ENCODE measurements at places on chromosomes 7 and 10.
A peak's percentile ranks its signal among the peaks of the same experiment; 100 is the strongest.

DNA sequence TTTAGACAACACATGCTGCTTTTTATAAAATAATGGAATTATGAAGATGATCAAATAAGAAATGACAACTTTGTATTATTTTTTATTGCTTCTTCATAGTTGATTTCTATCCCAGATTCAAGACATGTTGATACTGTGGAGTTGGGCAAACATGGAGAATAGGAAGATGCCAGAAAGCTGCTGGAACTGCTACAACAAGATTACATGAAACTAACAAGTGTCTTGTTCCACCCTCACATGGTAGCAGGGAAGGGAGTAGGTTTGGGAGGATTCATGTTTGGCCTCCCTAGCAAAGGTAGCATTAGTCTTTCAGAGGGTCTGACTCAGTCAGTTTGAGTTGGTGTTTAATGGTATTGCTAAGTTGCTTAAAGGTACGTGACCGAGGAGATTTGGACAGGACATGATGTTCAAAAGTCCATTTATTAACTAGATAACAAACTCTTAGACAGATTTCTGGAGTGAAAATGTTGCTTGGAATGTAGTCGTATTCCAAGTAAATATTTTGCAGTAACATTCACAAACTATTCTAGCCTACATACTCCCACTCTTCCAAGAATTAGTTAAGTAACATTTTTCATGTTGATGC lies 33.1 kb downstream of the PRR15 start:
- no peak for DNase-seq

- no peak for DNase-seq
These were observed 75.8 kb upstream of the EN2 start for GRCh38 chr7:155381852-155382801.

DNA sequence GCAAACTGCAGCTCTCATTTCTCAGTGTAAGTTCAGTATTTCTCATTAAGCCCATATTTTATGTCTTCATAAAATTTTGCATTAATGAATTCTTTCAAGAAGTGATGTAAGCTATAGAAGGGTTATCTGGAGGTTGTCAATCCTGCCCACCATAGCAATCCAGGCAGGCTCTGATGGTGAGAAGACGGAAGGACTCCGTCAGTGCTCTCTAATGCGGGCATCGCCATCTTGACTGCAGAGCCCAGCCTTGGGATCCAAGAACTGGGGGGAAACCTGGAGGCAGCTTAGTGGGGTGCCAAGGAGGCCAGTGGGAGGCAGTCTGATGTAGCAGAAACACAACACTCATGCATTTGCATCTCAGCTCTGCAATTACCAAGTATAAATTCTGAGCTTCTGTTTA lies 707.4 kb upstream of the NRP1 start:
- DNase-seq = no peak

DNA sequence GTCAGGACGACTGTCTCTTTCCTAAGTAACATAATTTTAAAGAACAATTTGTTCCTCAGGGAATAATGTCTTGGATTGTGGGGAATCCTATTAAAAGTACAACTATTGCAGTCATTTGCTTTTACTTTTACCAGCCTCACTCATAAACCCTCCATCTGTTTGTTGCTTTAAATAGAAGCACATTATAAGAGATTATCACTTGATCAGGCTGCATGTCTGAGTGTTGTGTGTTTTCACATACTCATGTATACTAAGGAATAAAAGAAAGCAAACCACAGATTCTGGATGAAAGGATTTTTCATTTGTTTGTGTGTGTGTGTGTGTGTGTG lies 1077.8 kb downstream of the KCNMA1 start:
- no peak for DNase-seq

GRCh38 chr10:31921031-31921430 lies 7.6 kb downstream of the ARHGAP12 start:
- DNase-seq = no peak

- no peak for DNase-seq
These were observed 835 bp upstream of the DGKI start for GRCh38 chr7:137847568-137848050.

GRCh38 chr7:92723205-92723604 lies 113.2 kb downstream of the CDK6 start:
- no peak for DNase-seq

DNA sequence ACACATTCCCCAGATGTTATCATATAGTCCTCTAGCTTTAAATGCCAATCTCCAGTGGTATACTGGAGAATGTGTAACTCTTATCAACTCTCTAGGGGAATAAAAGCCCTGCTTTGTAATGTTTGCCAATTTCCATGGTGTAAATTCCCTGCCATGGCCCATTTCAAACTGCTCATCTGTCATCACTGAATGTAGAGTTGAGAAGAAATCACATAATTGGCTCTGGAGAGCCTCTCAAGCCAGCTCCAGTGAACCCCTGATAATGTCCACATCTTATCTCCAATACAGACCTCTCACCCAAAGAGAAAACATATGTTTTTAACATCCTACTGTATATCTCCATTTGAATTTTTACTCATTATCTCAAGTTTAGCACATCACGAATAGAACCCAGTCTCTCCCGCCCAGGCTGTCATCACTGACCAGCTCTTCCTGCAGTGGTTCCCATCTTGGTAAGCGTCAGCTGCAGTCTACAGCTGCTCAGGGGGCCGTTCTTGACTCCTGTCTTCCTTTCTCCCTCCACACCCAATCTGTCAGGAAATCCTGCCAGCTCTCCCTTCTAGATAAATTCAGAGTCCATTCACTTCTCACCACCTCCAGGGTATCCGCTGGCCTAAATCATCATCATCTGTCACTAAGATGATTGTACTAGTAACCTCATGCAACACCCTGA lies 332.4 kb downstream of the FRMD4A start:
- DNase-seq = no peak

- DNase-seq = no peak
These were observed 89.9 kb downstream of the RNF216 start for GRCh38 chr7:5691606-5692005.

GRCh38 chr7:141323826-141324225 lies 227.4 kb upstream of the AGK start:
- DNase-seq = no peak

DNA sequence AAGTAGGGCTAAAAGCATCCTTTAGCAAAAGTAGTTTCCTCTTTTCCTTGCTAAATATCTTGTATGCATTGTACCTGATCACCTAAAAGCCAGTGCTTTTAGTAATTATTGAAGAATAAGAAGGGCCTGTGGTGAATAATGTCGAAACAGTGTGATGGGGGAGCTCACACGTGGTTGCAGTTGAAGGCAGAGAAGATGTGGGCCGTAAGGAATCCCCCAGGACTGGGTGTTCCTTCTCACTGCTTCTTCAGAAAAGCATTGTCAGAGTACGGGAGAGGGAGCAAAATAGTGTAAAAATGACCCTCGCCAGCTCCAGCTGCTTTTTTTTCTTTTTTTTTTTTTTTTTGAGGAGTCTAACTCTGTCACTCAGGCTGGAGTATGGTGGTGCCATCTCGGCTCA lies 201.1 kb downstream of the NSUN6 start:
- DNase-seq = no peak

- no peak for DNase-seq
These were observed 139.8 kb downstream of the ADARB2 start for GRCh38 chr10:1597370-1598146.

GRCh38 chr10:75685187-75685586 lies 253.8 kb downstream of the LRMDA start:
- no peak for DNase-seq

DNA sequence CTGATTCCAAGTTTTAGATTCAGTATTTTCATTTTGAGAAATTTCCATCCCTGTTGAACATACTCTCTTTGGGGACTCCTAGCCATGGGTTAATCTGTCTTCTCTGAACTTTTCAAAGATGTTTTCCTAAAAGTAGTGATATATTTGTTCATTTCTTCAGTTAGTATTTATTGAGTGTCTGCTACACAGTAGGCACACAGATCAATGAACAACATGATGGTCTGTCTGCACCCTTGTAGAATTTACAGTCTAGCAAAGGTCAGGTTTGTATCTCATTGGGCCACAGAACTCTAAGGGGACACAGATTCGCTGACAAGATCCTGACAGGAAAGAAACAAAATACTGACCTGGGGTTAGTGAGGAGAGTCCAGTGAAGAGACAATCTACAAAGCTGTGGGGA lies 42.2 kb upstream of the PAPSS2 start:
- DNase-seq = no peak

DNA sequence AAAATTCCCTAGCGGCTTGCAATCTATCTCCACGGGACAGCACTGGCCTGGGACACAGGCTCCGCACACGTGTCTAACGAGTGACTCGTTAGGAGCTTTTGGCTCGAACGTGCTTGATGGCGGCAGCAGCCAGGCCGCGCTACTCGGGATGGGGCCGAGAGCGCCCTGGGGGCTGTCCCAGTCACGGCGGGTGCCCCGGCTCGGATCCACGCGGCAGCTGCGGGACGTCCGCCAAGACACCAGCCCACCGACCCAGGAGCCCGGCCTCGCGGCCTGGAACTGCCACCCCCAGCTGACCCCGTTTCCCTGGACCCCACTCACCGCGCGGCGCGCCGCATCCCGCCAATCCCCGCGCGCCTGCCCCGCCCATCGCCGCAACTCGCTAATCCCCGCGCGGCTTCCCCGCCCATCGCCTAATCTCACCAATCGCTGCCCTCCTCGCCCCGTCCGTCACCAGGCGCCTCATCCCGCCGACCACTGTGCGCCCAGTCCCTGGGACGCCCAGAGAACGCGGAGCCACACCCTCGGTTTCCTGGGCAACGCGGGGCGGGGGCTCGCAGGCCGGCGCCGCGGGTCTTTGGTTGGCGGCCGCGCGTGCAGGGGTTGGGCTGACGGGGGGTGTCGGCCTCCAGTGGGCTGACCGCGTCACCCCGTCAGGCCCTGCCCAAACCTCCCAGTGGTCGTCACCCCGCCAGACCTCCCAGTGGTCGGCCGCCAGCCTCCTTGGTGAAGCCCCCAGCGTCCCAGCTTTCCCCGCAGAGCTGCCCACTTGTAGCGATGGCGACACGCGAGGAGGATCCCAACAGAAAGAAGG lies at the start of gene POLD2:
Gene POLD2, minus strand, starts transcription at position 359 of the 814 bp plus-strand sequence. CDS start 1,495 bp downstream, outside the sequence.
- DNase-seq = peak; percentile 96

- DNase-seq = no peak
These were observed 471.2 kb downstream of the DNAJB6 start for GRCh38 chr7:157808042-157808441.

GRCh38 chr10:22150842-22151241 lies 67.0 kb downstream of the EBLN1 start:
- DNase-seq = no peak

- DNase-seq = no peak
These were observed 439.4 kb downstream of the TYW1 start for GRCh38 chr7:67435894-67436535.

DNA sequence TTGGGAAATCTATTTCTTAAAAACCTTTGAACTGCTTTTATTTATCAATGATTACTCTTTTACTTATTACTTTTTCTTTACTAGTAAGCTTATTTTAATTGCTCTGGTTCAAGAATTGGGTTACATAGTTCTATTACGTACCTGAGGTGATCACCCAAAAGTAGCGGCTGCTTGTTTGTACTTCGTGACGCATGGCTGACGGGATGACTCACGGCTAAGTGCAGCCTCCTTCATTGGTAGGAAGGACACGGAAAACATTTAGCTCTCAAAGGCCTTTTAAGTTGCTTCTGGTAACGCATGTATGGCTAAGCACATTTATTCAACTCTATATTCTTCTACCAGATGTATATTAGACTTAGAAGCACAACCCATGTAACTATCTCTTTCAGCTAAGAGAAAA lies 285.8 kb upstream of the SP4 start:
- no peak for DNase-seq

- DNase-seq = no peak
These were observed 60.8 kb downstream of the AOAH start for GRCh38 chr7:36663481-36663880.

DNA sequence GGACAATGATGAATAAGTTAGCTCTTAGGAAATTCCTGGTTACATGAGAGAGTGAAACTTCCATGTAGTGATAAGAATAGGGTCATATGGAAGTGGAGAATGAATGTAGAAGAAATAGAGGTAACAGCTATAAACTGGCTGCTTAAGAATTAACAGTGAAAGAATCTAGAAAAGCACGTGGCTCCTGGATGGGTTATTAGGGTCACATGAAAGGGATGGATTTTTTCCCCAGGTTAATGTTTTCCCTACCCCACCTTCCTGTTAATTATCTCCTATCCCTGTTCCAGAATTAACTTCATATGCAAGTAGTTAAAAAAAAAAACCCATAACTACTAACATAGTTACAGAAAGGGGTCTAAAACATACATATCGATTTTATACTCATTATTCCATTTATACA lies 58.0 kb downstream of the ANKIB1 start:
- no peak for DNase-seq

DNA sequence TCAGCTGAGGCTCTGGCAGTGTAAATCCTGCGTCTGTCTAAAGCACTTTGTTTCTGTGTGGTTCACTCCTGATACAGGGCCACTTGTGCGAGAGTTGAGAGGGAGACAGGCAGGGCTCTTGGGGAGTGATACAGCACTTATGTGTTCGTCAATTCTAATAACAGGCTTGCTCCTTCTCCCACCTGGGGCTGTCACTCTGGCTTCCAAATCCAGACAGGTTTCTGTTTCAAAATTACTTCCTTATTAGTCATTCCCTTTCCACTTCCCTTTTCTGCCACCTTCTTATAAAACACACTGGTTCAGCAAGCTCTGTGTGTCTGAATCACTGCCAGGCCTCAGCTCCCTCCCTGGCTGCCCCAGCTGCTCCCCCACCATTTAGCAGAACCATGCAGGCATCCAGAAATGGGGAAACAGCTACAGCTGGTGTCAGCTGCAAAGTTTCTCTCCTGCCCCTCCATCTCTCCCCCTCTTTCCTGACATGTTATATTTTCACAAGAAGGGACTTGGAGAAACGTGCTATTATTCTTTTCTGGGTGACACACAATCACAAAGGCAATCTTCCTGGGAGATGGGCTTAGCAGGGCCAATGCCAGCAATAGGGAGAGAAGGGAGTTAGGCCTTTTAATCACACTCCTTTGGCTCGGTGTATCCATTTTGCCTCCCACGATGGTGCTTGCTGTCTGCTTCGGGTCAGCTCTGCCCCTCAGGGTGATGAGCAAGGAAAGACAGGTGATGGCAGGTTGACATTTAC lies 58.4 kb upstream of the ZNRF2 start:
- peak; percentile 76 for DNase-seq

- no peak for DNase-seq
These were observed 38.4 kb downstream of the VSTM4 start for GRCh38 chr10:49076741-49077521.

GRCh38 chr7:134520130-134520529 lies 7.2 kb upstream of the AKR1B10 start:
- no peak for DNase-seq

GRCh38 chr7:70668606-70669358 lies 463.2 kb upstream of the GALNT17 start:
- no peak for DNase-seq

All from NCI-H1105 treated with DMSO at 0.1 percent for 48 hours (cell line).